ENCODE measurements at places on chromosomes 7 and 10.

GRCh38 chr7:128381161-128381821 lies 19.8 kb upstream of the PRRT4 start:
- ATAC-seq: peak; percentile 55

- no peak for ATAC-seq
Observed at GRCh38 chr10:81728692-81729091, 146.3 kb upstream of the NRG3 start.

DNA sequence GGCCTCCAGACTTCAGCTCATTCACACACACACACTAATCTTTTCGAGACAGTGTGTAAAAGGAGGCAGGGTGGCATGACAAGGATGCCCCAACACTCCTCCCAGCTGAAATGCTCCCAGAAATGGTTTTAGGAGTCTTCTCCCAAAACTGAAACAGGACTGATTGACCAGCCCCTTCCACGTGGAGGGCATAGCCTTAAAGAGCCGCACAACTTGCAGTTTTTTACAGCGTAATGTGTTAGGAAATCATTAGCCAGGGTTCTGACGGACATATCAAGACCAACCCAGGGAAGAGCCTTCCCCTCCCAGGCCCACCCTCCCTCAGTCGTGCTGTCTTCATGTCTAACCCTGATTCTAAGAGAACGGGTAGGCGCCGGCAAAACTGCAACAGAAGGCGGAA lies 224.6 kb downstream of the TNS3 start:
- ATAC-seq: no peak

GRCh38 chr10:88888810-88889445 lies 8.9 kb downstream of the STAMBPL1 start:
- ATAC-seq: no peak

- no peak for ATAC-seq
Observed at GRCh38 chr10:124691421-124692099, 52.6 kb downstream of the FAM53B start.

DNA sequence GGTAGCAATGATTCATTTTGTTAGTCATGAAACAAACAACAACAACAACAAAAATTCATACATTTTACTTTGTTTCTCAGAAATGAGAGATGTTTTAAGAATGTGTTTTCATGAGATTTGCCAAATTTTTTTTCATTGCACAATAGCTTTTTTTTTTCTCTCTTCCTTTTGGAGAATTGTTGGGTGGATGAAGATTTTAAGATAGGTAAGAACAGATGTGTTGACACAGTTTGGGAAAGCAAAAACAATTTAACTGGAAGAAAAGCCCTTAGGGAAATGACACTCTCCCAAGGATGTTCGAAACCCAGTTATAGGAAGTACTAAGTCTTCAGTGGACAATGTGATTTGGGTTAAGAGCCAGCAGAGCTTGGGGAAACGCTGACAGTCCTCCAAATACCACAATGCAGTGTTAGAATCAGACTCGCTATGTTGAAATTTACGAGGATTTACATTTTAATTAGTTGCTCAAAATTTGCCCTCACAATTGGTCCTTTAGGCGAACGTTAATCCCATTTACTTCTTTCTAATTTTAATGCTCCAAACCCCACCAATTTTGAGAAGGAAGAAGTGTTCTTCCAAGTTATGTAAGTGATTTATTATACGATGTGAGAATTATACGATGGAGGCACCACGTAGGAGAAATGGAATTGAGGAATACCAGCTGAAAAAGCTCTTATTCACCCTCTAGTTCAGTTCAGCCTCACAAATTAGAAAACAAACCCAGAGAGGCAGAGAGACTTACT lies 61.2 kb downstream of the HHEX start:
- ATAC-seq: no peak

- no peak for ATAC-seq
Observed at GRCh38 chr7:106465704-106466468, 181.1 kb upstream of the NAMPT start.

- no peak for ATAC-seq
Observed at GRCh38 chr10:1462521-1462920, 274.8 kb downstream of the ADARB2 start.

- ATAC-seq: no peak
Observed at GRCh38 chr10:102863660-102864059, 5.6 kb upstream of the AS3MT start.

- peak; percentile 99 for ATAC-seq
Observed at GRCh38 chr7:30412782-30413504, 65.6 kb downstream of the NOD1 start.

- no peak for ATAC-seq
Observed at GRCh38 chr10:103823706-103824272, 31.6 kb downstream of the SH3PXD2A start.

- ATAC-seq: peak; percentile 90
Observed at GRCh38 chr10:92689663-92690210, at the start of gene HHEX. Gene HHEX, plus strand, starts transcription at chr10:92689955. Its CDS starts 32 bp downstream, at chr10:92689987.

DNA sequence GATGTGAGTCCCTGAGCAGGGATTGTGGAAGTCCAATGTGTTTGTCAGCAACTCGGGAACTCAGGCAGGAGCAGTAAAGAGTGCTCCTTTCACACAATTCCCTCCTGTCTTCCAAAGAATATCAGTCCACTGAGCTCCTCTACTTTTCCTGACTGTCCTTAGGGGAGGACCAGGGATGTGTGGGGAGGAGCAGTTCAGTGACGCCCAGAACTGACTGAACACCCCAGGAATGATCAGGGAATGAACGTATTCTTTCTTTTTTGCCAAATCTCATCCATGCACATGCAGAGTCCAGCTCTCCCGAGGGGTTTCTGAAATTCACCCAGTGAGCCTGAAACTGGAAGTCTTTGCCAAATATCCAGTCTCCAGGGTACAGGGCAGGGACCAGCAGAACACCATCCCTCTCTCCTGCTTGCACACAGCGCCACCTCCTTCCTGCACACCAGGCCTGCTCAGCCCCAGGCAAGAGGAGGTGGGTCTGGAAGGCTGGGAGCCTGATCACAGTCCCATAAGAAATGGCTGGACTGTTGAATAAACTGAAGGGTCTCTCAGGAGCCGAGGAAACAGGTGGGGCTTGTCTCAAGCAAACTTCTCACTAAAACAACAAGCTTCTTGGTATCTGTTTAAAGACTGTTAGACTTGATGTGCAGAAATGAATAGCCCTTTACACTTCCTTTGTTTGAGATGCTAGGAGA lies 294.7 kb downstream of the C7orf25 start:
- peak; percentile 40 for ATAC-seq

DNA sequence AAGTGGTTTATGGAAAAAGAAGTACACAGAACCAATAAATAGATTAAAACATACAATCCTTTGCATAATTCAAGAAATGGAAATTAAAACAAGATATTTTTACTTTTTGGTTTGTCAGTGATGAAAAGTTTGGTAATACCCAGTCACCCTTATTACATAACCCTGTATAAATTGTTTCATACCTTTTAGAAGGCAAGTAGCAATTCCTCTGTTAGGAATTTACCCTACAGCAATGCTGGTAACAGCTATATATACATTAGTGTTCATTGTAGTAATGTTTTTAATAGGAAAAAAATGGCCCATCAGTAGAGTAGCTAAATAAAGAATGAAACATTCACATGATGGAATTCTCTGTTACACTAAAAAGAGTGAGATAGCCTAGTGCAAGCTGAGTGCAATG lies 42.7 kb downstream of the PTPN12 start:
- ATAC-seq: peak; percentile 16

- no peak for ATAC-seq
Observed at GRCh38 chr10:15859509-15859905, 800 bp downstream of the MINDY3 start.

DNA sequence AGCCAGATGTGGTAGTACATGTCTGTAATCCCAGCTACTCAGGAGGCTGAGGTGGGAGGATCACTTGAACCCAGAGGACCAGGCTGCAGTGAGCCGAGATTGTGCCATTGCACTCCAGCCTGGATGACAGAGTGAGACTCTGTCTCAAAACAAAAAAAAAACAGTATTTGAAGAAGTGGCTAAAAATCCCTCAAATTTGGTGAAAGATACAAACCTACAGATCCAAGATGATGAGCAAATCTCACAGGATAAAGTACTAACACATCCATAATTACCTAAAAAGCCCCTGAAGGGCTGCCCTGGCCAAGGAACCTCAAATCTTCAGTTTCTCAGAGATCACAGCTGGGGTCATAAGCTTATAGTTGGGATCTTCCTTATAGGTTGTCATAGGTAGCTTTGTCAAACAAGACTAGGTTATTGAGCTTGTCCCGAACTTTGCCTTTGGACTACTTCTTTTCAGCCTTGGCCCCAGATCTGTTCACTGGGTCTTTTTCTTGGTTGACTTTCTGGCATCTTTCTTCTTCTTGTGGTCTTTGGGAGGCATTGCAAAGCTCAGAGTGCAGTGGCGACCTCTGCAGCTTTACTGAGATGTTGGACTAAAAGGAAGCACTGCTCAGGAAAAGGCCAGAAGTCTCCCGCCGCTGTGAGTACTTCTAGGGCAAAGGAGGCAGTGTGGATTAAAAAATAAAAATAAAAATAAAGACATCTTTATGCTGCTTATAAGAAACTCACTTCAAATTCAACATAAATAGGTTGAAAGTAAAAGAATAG lies 28.6 kb upstream of the SAR1A start:
- no peak for ATAC-seq

GRCh38 chr7:80997841-80998240 lies 79.0 kb upstream of the SEMA3C start:
- ATAC-seq: peak; percentile 28

DNA sequence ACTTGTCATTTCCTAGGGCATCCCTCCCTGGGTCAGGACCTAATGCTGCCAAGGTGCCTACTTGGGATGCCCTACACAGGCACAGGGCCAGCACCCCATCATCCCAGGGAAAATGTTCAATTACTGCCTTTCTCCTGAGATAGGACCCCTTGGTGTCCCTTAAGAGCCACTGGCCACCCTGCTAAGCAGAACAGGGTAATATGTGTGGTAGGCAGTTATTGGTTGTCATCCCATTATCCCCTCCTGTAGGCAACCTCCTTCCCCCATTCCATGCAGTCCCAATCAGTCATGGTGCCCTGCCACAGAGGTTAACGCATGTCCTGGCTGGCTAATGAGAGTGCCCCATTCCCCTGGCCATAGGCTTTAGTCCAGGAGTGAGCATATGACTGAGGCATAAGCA lies 53.2 kb downstream of the PRLHR start:
- no peak for ATAC-seq

- no peak for ATAC-seq
Observed at GRCh38 chr10:3749600-3749999, 35.4 kb downstream of the KLF6 start.

GRCh38 chr10:102963756-102964025 lies 45.6 kb downstream of the CNNM2 start:
- no peak for ATAC-seq

GRCh38 chr7:21141476-21141875 lies 286.4 kb upstream of the SP4 start:
- ATAC-seq: no peak

DNA sequence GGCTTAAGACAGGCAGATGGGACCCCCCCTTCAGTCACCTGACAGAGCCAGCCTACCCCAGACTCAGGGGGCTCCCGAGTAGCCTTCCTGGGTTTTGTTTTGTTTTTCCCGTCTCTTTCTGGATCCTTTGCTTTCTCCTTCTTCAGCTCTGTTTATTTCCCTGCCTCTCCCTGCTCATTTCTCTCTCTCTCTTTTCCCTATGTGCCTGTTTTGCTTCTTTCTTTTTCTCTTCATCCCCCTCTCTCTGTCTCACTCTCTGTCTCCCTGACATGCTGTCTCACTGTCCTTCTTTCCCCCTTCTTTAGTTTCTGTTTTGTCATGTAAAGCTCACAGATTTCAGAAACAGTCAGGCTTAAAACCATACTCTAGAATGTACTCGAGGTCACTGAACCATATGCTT lies 38.2 kb upstream of the SLC29A3 start:
- no peak for ATAC-seq

DNA sequence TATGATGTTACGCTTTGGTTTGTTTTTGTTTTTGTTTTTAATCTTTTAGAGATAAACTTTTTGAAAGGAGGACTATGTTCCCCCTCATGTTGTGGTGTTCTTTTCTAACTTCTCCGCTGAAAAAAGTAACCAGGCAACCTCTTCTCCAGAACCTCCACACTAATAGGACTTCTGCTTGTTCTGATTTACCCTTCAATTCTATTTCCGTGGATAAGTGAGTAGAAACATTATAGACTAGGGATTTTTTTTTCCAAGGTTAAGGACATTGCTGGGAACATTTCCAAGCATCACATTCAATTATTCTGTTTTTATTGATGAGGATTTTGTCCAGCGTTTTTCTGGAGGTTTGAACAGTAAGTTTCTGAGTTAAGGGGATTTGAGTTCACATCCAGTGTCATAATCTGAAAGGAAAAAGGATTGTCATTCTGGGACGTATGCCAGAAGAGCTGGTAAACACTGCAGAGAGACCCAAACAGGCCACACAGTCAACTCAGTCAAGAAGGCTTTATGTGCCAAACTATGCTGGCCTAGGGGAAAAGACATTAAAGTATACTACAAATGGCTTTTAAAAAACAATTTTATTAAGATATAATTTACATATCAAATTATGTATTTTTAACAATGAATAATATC lies 28.3 kb upstream of the RALA start:
- peak; percentile 87 for ATAC-seq

DNA sequence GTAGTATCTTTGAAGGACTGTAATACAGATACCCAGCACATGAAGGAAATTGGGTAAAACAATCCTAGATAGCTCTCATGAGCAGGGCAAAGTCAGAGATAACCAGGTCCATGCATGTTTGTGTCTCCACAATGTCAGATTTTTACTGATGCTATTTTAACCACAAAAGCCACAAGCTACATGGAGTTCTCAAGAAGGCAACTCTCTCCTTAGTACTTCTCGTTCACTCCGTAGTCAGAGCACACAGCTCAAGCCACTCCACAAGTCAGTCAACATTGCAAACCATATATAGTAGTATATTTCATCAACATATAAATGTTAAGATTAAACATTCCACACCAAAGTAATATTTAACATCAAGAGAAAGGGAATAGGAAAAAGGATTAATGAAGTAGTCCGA lies 98.0 kb upstream of the PIK3CG start:
- ATAC-seq: no peak

GRCh38 chr10:125060482-125060825 lies 99.9 kb downstream of the CTBP2 start:
- ATAC-seq: no peak

DNA sequence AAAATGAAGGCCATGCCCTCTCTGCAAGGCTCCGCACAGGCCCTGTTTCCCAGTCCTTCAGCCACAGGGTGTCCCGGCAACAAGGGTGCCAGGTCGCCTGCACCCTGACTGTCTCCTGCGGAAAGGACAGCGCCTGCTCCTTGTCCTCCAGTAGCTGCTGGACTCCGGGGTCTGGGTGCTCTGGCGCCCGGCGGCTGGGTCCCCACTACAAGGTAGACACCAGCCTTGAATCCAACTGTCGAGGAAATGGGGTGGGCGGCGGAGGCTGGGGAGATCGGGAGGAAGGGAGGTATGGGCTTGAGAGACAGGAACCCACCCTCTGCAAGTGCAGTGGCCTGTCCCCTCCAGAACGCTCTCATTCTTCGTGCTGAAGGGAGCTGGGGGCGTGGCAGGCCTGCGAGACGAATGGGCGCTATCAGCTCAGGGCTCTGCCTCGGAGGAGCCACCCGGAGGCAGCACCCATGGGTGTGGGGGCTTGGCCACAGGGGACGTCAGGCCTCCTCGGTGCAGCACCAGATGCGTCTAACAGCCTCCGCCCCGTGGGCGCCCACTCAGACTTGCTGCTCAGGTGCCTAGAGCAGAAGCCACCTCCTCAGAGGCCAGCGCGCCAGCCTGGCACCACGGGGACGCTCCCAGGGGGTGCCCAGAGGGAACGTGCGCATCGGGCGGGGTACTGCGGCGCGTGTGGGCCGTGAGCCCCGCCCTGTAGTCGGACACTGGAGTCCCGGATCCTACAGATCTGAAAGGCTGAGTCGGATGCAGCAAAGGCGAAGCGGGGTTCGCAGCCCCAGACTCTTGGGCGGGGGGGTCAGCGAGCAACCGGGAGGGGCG lies 15.6 kb downstream of the ADAM8 start:
- ATAC-seq: peak; percentile 35
